ENCODE measurements at places on chromosomes 16 and 17.

DNA sequence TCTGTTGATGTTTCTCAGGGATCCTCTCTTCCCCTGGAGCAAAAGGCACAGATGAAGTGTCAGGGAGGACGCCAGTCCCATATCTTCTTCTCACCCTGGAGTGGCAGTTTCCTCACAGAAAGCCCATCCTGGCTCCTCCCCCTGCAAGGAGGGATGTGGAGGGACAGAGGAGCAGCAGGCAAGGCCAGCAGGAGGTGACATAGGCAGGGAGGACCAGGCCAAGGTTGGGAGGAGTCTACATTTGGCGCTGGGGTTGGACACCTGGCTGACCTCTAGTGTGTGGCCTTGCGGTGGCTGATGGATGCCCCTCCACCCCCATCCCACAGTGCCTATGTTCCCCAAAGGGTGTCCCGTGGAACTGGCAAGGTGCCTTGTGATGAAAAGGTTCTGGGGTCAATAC lies 125.4 kb downstream of the SEC14L1 start:
- DNase-seq, result no peak

GRCh38 chr17:76077584-76078110 lies 1.3 kb upstream of the ZACN start:
- DNase-seq, result no peak

GRCh38 chr17:64173646-64174045 lies 43.7 kb upstream of the ERN1 start:
- DNase-seq, result no peak

- DNase-seq, result no peak
Observed at GRCh38 chr16:14303182-14303618, 232.1 kb downstream of the MRTFB start.

DNA sequence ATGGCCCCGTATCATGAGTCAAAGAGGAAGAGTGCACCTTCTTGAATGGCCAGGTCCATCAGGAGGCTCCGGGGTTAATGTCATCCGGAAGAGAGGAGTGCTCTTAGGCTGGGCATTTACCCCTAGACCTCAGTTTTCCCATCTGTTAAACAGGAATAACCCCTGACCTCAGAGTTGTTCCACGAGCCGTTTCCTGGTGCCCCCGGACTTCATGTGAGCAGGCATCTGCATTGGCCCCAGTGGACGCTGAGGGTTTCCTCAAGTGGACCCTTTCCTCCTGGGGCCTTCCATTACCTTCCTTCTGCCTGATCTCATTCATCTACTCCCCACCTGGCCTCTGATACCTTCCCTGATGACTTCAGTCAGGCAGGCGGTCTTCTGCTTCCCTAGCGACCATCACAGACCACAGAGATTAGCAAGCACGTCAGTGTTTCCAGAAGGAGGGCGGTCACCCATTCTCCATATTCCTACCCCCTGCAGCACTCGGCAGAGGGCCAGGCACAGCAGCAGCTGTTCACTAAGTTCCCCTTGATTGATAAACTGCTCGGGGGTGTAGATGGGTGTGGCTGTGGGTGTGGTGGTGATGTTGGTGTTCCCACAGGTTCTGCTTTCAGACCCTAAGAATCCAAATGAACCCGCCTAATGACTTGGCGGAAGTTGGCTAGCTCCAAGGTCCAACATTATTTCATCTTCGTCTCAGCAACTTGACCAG lies 346.6 kb upstream of the TNRC6C start:
- peak; percentile 74 for DNase-seq

DNA sequence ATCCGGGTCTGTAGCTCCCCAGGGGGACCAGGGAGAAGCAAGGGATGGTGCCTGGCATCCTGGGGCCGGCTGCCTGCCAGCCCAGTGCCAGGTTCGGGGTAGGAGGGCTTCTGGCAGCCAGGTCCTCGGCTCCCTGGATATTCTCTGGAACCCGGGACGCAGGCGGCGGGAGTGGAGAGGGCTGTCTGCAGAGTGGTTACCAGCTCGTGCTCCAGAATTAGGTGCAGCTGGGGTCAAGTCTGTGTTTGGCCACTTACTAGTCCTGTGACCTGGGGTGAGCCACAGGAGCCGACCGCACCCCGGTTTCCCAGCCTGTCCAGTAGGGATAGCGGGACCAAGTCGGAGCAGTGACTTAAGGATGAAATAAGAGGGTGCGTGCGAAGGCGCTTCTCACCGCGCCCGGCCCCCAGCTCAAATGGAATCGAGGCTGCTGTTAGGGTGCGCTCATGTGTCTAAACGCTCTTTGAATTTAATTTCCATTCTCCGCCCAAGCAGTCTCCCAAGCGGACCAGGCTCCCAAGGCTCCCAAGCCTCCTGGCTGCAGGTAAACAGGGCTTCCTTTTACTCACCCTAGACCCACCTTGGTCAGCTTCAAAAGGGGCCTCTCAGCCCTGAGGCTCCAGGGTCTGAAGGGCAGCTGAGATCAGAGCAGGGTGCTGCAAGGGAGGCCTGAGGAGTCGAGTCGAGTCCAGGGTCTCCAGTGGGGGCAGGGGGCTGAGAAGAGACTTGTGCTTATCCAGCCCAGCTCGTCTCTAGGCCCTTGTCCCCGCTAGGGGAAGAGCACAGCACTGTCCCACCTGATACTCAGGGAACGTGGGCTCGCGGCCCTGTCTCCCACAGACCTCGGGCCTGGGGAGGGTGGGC lies 28.3 kb upstream of the ZNF469 start:
- no peak for DNase-seq

DNA sequence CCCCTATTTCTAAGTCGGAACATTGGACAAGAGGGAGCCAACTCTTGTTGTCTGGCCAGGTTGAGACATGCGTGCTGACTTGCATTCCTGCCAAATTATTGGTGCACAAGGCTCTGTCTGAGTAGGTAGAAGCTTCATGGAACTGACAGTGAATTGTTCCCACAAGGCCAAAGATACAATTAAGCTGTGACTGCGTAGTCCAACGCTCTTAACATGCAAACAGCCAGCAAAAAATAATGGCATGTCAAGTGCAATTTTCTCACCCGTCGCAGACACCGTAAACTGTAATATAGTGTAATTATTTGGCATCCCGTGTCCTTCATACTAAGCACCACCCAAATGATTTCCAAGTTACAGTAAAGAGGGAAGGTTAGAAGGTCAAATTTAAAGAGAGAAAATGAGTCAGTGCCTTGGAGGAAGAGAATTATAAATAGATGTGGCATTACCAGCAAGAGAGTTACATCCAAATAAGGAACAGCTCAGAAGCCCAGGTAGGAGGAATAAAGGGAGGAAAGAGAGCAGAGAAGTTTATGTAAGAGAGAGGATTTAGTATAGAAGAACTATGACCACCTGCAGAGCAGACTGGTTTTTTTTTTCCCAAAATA lies 21.8 kb downstream of the CDH8 start:
- DNase-seq, result no peak

DNA sequence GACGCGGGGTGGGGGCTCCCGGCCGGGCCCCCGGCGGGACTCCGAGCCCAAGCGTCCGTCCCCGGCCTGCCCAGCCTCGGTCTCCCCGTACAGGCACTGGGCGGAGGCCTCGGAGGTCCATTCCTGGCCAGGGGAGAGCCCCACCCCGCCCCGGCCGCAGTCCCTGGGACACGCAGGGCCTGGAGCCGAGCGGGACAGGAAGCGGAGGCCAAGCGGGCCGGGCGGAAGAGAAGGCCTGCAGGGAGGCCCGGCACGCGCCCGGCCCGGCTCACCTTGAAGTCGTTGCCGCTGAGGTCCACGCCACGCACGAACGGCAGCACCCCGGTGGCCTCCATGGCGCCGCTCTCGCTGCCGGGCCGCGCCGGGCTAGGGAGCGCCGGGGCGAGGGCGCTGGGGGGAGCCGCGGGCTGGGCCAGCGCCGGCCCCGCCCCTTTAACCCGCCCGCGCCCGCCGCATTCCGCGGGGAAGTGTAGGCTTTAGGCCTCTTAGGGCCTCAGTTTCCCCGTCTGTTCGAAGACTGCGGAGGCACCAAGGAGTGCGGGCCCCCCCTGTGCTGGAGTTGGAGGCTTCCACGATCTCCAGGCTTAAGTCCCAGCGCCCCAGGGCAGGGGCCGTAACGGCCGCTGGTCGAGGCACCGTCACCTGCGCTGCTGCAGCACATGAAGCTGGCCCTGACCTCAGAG lies at the start of gene FLII:
TSS of gene FLII (minus strand) at position 383 of the 683 bp plus-strand sequence. CDS start at position 335, 48 bp downstream.
- peak; percentile 91 for DNase-seq

DNA sequence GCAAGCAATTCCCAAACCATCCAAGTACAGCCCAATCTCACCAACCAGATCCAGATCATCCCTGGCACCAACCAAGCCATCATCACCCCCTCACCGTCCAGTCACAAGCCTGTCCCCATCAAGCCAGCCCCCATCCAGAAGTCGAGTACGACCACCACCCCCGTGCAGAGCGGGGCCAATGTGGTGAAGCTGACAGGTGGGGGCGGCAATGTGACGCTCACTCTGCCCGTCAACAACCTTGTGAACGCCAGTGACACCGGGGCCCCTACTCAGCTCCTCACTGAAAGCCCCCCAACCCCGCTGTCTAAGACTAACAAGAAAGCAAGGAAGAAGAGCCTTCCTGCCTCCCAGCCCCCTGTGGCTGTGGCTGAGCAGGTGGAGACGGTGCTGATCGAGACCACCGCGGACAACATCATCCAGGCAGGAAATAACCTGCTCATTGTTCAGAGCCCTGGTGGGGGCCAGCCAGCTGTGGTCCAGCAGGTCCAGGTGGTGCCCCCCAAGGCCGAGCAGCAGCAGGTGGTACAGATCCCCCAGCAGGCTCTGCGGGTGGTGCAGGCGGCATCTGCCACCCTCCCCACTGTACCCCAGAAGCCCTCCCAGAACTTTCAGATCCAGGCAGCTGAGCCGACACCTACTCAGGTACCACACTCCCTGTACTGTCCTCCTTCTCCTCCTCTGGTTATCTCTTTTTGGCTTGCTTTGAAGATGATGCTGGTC lies 20.6 kb downstream of the SP2 start:
- DNase-seq, result no peak

GRCh38 chr17:45432405-45433158 lies at the start of gene ARHGAP27:
Gene ARHGAP27 (minus strand): TSS chr17:45432870. CDS start chr17:45430279, 2,591 bp downstream.
- peak; percentile 93 for DNase-seq

DNA sequence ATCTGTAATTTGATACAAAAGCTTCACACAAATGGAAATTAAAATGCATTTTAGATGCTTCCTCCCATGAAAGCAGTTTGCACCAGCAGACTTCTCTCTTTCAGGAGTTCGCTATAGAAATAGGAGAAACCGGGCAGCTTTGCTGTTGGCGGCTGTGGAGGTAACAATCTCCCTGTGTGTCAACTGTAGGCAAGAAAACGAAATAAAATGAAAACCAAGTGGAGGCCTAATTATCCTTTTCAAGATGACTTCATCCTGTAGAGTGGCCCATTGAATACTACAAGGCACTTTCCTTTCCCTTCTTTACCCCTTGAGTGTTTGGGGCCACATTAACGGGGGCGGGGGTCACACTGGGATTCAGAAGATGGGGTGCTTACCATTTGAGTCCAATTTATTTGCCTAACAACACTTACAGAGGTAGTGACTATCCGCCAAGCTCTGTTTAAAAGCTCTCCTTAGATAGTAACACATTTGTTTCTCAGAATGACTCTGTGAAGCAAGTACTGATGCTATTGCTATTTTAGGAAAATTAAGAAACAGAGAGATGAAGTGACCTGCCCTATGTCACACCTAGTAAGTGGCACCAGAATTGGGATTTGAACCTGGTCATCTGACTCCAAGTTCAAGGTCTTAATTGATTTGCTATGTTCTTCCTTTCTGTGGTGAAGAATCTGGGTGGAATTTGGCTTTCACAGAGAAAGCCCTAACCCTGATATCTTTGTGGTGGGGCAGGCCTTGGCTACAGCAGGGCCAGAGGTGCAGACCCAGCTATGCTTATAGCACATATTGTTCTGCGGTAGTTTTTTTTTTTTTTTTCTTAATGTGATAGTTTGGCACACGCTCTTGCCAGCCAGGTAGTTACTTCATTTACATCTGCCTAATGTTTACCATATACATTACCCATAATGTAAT lies 125.5 kb upstream of the MPHOSPH6 start:
- DNase-seq, result no peak

GRCh38 chr16:57689762-57690558 lies 4.6 kb upstream of the DRC7 start:
- peak; percentile 56 for DNase-seq

GRCh38 chr17:67245073-67245693 lies at the start of gene HELZ:
Gene HELZ (minus strand): TSS chr17:67245196. CDS start chr17:67218804, 26,392 bp downstream.
- DNase-seq, result peak; percentile 61

GRCh38 chr17:61475726-61476125 lies 23.5 kb downstream of the TBX4 start:
- peak; percentile 18 for DNase-seq

DNA sequence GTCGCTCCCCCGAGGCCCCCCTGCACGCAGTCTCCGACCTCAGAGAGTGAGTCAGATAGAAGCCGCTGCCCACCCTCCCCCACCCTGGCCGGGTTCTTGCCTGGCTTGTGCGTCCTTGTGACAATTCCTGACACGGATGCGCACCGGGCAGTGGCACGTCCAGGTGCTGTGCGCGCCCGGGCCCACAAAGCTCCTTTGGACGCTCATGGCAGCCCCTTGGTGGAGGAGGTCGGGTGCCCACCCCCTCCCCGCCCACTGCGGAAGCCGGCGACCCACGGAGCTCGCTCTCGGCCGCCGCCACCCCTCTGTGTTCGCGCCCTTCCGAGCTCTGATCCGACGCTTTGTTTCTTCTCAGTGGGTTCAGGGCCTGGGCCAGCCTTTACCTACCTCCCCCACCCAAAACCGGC lies 662 bp upstream of the TUBB3 start:
- DNase-seq, result peak; percentile 94

GRCh38 chr17:77492446-77493237 lies 351.9 kb downstream of the SEC14L1 start:
- no peak for DNase-seq

GRCh38 chr17:76265624-76266243 lies 586 bp downstream of the UBALD2 start:
- peak; percentile 95 for DNase-seq

GRCh38 chr16:81522108-81522701 lies 77.6 kb downstream of the CMIP start:
- no peak for DNase-seq

GRCh38 chr16:87441886-87442580 lies 49.9 kb downstream of the MAP1LC3B start:
- no peak for DNase-seq

GRCh38 chr17:41968676-41969075 lies 2.1 kb downstream of the CNP start:
- no peak for DNase-seq

DNA sequence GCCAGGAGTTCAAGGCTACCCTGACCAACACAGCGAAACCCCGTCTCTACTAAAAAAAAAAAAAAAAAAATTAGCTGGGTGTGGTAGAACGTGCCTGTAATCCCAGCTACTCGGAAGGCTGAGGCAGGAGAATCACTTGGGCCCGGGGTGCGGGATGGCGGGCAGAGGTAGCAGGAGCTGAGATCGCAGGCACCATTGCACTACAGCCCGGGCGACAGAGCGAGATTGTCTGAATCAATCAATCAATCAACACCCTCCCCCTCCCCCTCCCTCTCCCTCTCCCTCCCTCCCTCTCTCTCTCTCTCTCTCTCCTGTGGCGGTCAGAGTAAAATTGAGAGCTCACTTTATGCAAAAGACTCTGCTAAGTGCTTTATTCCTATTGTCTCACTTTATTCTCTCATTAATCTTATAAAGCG lies 1.2 kb downstream of the HSDL1 start:
- no peak for DNase-seq

- no peak for DNase-seq
Observed at GRCh38 chr17:77923776-77924513, 34.6 kb upstream of the TNRC6C start.

Data from lower leg skin (tissue), 4 donors.